Fibroblast of lung (primary cell): ENCODE measurements at places on chromosomes 1 and 21. TPM values are rescaled to one million over a fixed set of nuclear protein-coding genes. Genes with fewer than 3 reads are reported as not detected.

The ADARB1 gene
- polyA plus RNA-seq: 10.1 and 20.2 TPM in 2 replicates

DNA sequence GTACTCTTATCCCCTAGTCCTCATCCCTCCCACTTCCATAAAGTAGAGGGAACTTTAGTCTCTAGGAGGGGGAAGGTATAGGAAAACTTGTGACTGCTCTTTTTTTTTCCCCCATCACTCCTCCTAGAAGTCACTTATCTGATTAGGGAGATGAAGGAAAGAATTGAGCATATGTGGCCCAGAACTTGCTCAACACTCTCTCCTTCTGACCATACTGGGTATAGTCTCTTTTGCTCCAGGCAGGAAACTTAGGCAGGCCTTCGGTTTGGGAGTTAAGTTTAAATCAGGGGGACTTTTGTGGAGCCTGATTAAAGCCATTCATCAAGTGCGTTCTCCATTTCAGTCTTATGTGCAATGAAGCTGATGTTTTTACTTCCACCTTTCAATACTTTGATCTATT is 5.8 kb downstream of the UBE2U start:
- no peak for DNase-seq

- DNase-seq: peak; percentile 35
Observed at GRCh38 chr21:17610911-17611310, 1.8 kb downstream of the BTG3 start.

- no peak for DNase-seq
Observed at GRCh38 chr1:39752703-39753102, 14.0 kb downstream of the PPIE start.

The FMN2 gene
- 8.0 and 15.2 TPM in 2 replicates for polyA plus RNA-seq

DNA sequence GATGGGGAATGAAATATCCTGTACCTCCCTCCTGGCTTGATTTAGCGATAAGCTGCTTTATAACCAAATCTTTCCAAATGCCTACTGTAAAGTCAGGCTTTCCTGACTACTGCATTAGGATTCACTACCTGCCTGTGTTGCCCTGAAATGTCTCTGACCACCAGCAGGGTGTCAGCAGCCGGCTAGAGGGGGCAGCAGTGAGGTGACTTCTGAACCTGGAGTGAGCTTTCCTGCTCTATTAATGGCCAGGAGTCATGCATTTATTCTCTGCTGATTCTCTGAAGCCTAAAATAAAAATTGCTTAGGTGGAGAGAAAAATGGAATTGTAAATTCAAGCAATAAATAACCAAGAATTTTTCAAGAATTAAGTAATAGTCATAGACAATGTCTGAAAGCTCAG is 2.5 kb downstream of the BACE2 start:
- DNase-seq: peak; percentile 23

The SEC16B gene
- 1.8 and 2.7 TPM in 2 replicates for polyA plus RNA-seq
